ENCODE measurements at places on chromosomes 2 and 18. TPM values are rescaled to one million over a fixed set of nuclear protein-coding genes. Genes with fewer than 3 reads are reported as not detected.

LRRC30 gene
- total RNA-seq: not detected

HRH4 gene
- total RNA-seq: not detected

HADHB gene
- 58.8 TPM for total RNA-seq

EGR4 gene
- 0.11 TPM for total RNA-seq

CRYBA2 gene
- total RNA-seq: not detected

ALKAL2 gene
- not detected for total RNA-seq

GNLY gene
- total RNA-seq: 52.6 TPM

DNA sequence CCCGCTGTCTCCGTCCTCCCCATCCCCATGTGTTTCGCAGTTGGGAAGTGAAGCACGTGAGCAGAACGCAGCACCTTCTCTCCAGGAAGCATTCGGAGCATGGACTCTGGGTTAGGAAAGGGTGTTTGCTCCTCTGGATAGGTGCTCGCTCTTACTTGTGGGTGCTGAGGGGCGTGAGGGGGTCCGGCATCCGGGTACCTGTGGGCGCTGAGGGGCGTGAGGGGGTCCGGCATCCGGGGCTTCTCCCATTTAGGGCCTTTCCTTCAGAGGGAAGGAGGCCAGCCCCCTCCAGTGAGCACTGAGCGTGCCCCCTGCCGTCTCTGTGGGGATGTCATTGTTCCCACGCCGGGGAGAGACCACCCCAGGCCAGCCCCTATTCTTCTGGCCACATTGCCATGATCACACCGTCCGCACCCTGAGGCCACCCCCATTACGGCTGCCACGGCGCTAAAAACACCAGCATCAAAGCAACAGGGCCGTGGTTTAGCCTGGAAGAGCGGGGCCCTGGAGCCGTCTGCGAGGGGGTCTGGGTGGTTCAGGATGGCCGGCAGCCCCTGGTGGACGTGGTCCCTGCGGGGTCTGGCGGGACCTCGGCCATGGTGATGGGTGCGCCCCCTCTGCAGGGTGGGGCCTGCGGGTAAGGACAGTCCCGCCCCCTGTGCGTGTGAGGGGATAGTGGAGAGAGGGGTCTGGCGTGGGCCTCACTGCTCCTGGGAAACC is 41.0 kb downstream of the NFATC1 start:
- DNase-seq: no peak
- H3K4me3 ChIP-seq: no peak overlapping the region
- H3K4me1 ChIP-seq: peaks cover 53% of the 10 kb centered on the region
- H3K36me3 ChIP-seq: peaks cover 55% of the 10 kb centered on the region
- H3K27ac ChIP-seq: no peak overlapping the region

GRCh38 chr2:16374671-16375070 is 291.0 kb downstream of the CYRIA start:
- no peaks in the 10 kb centered on the region for H3K27me3 ChIP-seq
- H3K36me3 ChIP-seq: no peaks in the 10 kb centered on the region
- no peak for DNase-seq
- no peaks in the 10 kb centered on the region for H3K4me1 ChIP-seq

DNA sequence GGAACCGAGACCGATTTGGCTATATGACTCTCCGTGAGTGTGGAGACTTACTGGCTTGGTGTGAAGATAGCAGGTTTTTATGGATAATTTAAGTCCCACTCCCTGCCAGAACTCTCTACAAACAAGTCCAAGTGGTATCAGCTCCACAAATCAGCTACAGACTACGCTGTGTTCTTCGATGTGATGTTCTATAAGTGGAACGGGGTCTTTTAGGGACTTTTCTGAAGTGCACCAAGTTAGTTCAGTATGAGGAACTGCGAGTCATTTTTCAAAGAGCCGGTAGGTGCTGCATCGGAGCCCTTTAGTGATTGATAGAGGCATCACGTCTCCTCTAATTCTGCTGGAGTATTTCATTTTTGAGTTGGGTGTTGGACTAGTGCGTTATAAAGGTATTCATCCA is 107.1 kb downstream of the TSHZ1 start:
- peaks cover 1% of the 10 kb centered on the region for H3K27me3 ChIP-seq
- H3K36me3 ChIP-seq: no peaks in the 10 kb centered on the region
- no peaks in the 10 kb centered on the region for H3K4me1 ChIP-seq
- no peak overlapping the region for H3K4me3 ChIP-seq
- no peak overlapping the region for H3K27ac ChIP-seq

DNA sequence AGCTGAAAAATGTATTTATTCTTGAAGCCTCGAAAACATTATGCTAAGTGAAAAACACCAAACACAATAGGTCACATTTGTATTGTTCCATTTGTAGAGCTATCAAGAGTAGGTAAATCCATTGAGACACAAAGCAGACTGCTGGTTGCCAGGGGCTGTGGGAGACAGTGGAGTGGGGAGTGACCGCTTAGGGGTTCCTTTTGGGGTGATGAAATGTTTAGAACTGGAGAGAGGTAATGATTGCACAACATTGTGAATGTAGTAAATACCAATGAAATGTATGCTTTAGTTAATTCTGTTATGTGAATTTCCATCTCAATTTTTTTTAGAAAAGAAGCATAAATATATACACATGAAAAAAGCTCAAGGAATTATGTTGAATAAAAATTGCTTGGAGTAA is 15.8 kb downstream of the KCTD18 start:
- no peak overlapping the region for H3K27ac ChIP-seq
- peaks cover 32% of the 10 kb centered on the region for H3K36me3 ChIP-seq
- H3K4me3 ChIP-seq: no peak overlapping the region

DNA sequence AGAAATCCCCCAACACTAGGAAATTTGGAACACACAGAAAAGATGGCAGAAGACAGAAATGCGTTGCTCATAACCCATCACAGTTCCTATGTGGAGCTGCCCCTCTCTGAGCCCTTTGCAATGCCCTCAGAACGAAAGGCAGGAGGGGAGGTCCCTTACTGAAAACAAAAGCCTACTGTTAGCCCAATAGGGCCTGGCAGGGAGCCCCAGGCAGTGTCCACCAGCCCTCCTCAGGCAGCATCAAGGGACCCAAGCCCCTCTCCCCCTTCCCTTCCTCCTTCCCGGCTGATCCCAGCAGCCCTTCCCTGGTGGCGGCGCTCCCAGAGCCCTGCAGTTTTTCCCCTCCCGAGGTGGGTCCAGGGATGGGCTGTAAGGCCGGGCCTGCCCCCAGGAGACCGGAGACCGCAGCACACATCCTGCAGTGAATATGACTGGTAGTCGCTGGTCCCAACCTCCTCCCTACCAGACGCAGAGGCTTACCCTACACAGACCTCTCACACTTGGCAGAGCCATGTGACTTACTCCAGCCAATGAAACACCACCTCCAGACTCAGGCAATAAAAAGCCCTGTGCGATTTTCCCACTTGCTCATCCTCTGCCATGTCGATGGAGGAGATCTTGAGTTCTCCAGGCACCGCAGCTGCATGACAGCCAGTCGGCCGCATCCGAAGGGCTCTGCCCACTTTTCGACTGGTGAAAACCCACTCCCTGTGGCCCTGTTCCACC is 19.4 kb upstream of the DUSP2 start:
- peak overlapping the region; percentile 99 for H3K27ac ChIP-seq
- peaks cover 21% of the 10 kb centered on the region for H3K36me3 ChIP-seq
- no peaks in the 10 kb centered on the region for H3K27me3 ChIP-seq
- DNase-seq: peak; percentile 92

GRCh38 chr18:73826098-73826497 is 321.5 kb downstream of the FBXO15 start:
- H3K36me3 ChIP-seq: no peaks in the 10 kb centered on the region
- DNase-seq: no peak
- H3K4me3 ChIP-seq: no peak overlapping the region
- H3K27me3 ChIP-seq: peaks cover 1% of the 10 kb centered on the region

DNA sequence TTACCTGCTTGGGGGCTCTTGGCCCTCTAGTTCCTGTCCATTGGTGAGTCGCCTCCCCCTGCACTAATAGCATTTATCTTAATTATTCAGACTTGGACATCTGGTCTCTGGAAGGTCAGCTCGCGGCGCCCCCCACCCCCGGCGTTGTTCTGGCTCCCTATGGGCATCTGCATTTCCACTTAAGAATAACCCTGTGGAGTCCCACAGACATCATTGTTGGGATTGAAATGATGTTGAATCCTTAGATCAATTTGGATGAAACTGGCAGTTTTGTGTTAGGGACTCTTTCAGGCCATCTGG is 313.8 kb upstream of the HS6ST1 start:
- no peaks in the 10 kb centered on the region for H3K36me3 ChIP-seq
- no peak for DNase-seq
- H3K27ac ChIP-seq: no peak overlapping the region
- H3K4me1 ChIP-seq: no peaks in the 10 kb centered on the region
- H3K4me3 ChIP-seq: no peak overlapping the region
- no peaks in the 10 kb centered on the region for H3K27me3 ChIP-seq

GRCh38 chr18:12003894-12004293 is 22.6 kb downstream of the IMPA2 start:
- H3K36me3 ChIP-seq: peaks cover 3% of the 10 kb centered on the region
- H3K27me3 ChIP-seq: no peaks in the 10 kb centered on the region
- no peak overlapping the region for H3K27ac ChIP-seq

- H3K36me3 ChIP-seq: no peaks in the 10 kb centered on the region
- no peak overlapping the region for H3K4me3 ChIP-seq
- no peaks in the 10 kb centered on the region for H3K27me3 ChIP-seq
- H3K27ac ChIP-seq: peak overlapping the region; percentile 34
Measured at GRCh38 chr2:108637304-108637669, 82.0 kb upstream of the RANBP2 start.

- DNase-seq: peak; percentile 47
- no peaks in the 10 kb centered on the region for H3K4me1 ChIP-seq
- no peaks in the 10 kb centered on the region for H3K27me3 ChIP-seq
- no peak overlapping the region for H3K27ac ChIP-seq
Measured at GRCh38 chr2:118169359-118170005, 81.2 kb downstream of the INSIG2 start.

DNA sequence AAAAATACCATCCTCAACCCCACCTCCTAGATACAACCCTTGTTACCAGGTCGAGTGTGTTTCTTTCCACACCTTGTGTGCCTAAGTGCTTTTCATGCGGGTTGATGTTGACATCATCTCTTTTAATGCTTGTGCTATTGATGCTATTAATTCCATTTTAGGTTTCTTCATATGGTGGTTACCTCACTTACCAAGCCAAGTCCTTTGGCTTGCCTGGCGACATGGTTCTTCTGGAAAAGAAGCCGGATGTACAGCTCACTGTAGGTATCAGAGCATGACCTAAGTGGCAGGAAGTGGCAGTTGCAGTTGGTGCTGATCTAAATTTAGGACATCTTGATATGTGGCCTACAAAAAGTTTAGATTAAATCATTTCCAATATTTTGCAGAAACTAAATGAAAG is 149.9 kb upstream of the TTC39C start:
- DNase-seq: peak; percentile 65
- no peak overlapping the region for H3K4me3 ChIP-seq
- no peaks in the 10 kb centered on the region for H3K27me3 ChIP-seq
- H3K4me1 ChIP-seq: peaks cover 58% of the 10 kb centered on the region
- H3K27ac ChIP-seq: peak overlapping the region; percentile 83

DNA sequence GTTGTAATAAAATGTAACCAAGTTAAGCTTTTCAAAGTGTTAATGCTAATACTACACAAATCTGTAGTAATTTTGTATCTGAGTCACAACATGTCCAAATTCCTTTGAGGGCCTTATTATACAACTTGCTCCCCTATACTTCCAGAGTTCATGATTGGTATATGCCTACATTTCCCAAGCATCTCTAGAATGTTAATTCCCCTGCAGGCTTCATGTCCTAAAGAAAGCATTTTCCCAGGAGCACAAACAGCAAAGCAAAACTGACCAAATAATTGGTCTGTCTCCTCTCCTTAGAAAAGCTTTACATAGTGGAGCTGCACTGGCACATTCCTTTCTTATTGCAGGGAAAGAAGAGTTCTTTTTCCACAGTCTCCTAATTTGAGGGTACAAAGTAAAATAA is 3.7 kb downstream of the ALS2 start:
- H3K36me3 ChIP-seq: no peaks in the 10 kb centered on the region
- no peak overlapping the region for H3K4me3 ChIP-seq
- no peak for DNase-seq

DNA sequence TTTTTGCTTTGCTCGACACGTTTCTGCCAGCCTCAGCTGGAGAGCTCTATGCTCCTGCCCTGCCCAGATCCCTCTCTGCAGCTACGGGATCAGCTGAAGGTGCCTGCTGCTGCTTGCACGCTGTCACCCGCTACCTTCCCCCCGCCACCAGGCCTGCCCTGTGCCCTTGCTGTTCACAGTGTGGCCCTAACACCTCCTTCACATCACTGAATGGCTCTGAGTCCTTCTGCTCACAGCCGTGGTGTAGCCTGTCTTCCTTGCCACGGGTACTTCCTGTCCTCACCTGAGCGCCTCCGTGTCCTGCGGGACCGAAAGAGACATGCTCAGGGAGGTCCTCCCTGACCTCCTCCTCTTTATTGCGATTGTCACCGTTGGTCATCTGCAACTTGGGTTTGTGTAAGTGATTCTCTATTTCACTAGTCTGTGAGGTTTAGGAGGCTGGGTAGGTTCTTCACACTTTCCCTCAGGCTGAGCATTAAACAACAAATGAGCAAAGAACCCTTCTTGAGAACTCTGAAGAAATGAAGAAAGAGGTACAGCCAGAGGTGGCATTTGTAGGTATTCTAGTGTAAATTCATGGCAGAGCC is 127.5 kb downstream of the NCK2 start:
- H3K36me3 ChIP-seq: peaks cover 50% of the 10 kb centered on the region
- H3K27ac ChIP-seq: peak overlapping the region; percentile 84
- no peaks in the 10 kb centered on the region for H3K27me3 ChIP-seq
- H3K4me1 ChIP-seq: peaks cover 92% of the 10 kb centered on the region

GRCh38 chr2:149463328-149464002 is 124.1 kb downstream of the MMADHC start:
- peaks cover 2% of the 10 kb centered on the region for H3K36me3 ChIP-seq
- H3K27ac ChIP-seq: no peak overlapping the region
- DNase-seq: no peak
- no peak overlapping the region for H3K4me3 ChIP-seq
- no peaks in the 10 kb centered on the region for H3K27me3 ChIP-seq

GRCh38 chr2:172516299-172516698 is 39.6 kb upstream of the PDK1 start:
- no peaks in the 10 kb centered on the region for H3K27me3 ChIP-seq
- peaks cover 10% of the 10 kb centered on the region for H3K4me1 ChIP-seq
- H3K36me3 ChIP-seq: peaks cover 40% of the 10 kb centered on the region
- H3K4me3 ChIP-seq: no peak overlapping the region
- H3K27ac ChIP-seq: no peak overlapping the region
